Spinal cord (tissue), 10 donors: ENCODE measurements at places on chromosomes 11 and 22. TPM values are rescaled to one million over a fixed set of nuclear protein-coding genes. Genes with fewer than 3 reads are reported as not detected.

DNA sequence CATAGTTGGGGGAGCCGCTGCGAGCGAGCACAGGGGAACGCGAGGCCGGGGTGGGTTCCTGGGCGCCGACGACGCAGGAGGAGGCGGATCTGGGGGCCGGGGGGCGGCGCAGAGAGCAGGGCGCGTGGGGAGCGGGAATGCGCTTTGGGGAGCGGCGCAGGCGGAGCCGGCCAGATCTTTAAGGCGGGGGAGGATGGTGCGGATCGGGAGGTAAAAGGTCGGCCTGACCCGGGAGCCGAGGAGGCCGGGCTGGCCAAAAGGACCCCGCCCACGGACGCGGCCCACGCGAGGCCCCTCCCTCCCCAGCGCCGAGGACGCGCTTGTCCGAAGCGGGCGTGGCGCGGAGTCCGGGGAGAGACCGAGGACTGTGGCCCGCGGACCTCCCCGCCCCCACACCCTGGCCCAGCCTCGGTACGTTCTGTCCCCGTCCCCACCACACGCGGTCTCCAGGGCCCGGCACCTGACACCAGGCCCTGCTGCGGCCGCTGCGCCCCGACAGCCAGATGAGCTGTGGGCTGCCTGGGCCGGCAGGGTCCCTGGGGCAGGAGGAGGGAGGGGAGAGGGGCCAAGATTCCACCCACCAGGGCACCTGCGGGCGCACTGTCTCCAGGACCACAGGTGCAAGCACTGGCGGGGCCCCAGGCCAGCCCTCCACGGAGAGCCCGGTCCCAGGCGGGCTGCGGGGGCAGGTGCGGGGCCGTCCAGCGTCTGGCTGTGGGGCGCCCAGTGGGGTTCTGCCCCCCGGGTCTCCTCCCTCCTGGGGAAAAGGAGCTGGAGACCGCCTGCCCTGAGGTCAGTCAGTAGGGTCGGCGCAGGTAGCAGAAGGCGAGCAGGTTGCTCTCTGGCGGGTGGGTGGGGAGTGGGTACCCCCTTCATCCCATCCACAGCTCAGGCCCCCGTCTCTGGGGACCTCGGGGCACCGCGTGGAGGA is 10.9 kb downstream of the PIM3 start:
- peaks cover 27% of the 10 kb centered on the region for H3K27me3 ChIP-seq
- H3K36me3 ChIP-seq, result peaks cover 23% of the 10 kb centered on the region
- H3K4me1 ChIP-seq, result peaks cover 29% of the 10 kb centered on the region
- no peak for DNase-seq
- H3K4me3 ChIP-seq, result peak overlapping the region; percentile 29
- no peak overlapping the region for H3K27ac ChIP-seq

- no peaks in the 10 kb centered on the region for H3K27me3 ChIP-seq
- H3K4me1 ChIP-seq, result peaks cover 44% of the 10 kb centered on the region
- H3K36me3 ChIP-seq, result no peaks in the 10 kb centered on the region
- no peak for DNase-seq
- no peak overlapping the region for H3K27ac ChIP-seq
Observed at GRCh38 chr11:45087900-45088160, 58.6 kb upstream of the PRDM11 start.

- H3K36me3 ChIP-seq, result no peaks in the 10 kb centered on the region
- H3K4me1 ChIP-seq, result peaks cover 4% of the 10 kb centered on the region
- H3K27me3 ChIP-seq, result no peaks in the 10 kb centered on the region
Observed at GRCh38 chr11:1815311-1815710, 19.5 kb upstream of the SYT8 start.

GRCh38 chr11:78370406-78371172 is 47.0 kb downstream of the GAB2 start:
- peaks cover 9% of the 10 kb centered on the region for H3K4me1 ChIP-seq
- H3K27me3 ChIP-seq, result no peaks in the 10 kb centered on the region
- DNase-seq, result no peak
- H3K4me3 ChIP-seq, result no peak overlapping the region
- H3K27ac ChIP-seq, result peak overlapping the region; percentile 50

- H3K27me3 ChIP-seq, result no peaks in the 10 kb centered on the region
- no peak overlapping the region for H3K4me3 ChIP-seq
- no peaks in the 10 kb centered on the region for H3K36me3 ChIP-seq
- H3K4me1 ChIP-seq, result no peaks in the 10 kb centered on the region
- H3K27ac ChIP-seq, result no peak overlapping the region
Observed at GRCh38 chr11:127506126-127506525, 505.6 kb upstream of the KIRREL3 start.

DNA sequence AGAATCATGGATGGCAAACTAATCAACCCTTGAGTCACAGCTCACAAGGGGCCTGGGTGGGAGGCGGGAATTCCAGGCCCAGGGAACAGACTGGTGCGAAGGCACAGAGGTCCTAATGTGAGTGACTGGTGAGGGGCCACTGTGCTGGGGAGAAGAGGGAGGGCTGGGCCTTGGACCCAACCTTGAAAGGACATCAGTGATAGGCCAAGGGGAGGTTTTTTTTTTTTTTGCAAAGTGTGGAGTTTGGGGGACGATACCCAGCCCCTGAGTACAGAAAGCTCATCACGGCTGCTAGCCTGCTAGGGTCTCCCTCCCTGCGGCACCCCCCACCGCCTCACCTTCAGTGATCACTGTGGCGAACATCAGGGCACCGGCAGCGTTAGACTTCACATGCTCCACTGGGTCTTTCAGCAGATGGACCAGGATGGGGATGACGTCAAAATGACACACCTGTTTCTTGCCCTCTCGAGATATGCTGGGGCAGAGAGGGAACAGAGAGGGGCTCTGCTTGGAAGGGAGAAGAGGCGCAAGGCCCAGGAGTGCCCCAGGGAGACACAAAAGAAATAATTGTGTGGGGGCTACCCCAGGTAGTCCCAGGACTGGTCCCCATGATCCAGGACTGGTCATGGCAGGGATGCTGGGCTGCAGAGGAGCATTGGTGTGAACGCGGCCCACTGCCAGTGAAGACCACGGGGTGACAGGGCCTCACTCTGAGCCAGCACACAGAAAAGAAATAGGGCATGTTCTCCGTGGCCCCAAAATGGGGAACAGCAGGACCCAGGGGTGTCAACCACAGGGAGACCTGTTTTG is 8.6 kb upstream of the GNAZ start:
- H3K4me3 ChIP-seq, result no peak overlapping the region
- no peak overlapping the region for H3K27ac ChIP-seq
- no peak for DNase-seq

DNA sequence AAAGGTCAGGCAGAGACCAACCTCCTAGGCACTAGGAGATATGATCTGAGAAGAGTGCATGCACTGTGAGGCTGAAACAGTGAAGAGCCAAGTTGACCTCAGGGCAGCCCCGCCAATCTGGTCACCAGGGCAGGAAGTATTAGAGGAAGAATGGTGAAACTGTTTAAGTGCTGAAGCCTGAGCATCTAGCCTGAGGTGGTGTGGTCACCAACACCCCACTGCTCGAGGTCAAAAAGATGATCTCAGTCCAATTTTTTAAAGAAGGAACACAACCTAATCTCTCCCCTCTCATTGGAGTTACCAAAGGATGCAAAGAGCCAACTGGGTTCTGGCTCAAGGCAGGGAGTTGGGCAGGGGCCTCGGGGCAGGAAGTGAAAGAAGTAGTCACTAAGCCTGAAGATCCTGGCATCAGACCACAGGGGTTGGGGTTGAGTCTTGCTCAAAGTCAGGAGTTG is 4.0 kb downstream of the APBB1 start:
- H3K4me3 ChIP-seq, result no peak overlapping the region
- peaks cover 32% of the 10 kb centered on the region for H3K36me3 ChIP-seq
- no peaks in the 10 kb centered on the region for H3K27me3 ChIP-seq
- H3K4me1 ChIP-seq, result peaks cover 46% of the 10 kb centered on the region
- no peak for DNase-seq

DNA sequence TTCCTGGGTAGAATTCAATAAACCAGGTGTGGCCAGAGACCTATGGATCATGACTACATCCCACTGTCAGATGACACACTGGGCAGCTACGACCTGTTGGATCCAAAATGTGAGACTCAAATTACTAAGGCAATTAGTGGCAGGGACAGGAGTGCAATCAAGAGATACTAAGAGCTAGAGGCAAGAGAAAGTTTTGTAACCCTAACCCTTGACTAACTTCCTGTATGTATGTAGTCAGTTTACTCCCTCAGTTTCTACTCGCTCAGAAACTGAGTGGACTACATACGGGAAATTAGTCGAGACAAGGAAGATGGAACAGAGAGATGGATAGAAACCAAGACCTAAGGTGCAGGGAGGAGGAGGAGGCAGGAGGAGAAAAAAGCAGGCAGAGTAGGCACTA is 2.7 kb downstream of the CYB5R2 start:
- no peak for DNase-seq
- H3K27me3 ChIP-seq, result peaks cover 23% of the 10 kb centered on the region
- H3K27ac ChIP-seq, result no peak overlapping the region
- H3K4me3 ChIP-seq, result no peak overlapping the region

The WT1 gene
- 2.2 TPM for polyA plus RNA-seq
